Left ventricle myocardium inferior (tissue), 1 donor: ENCODE measurements at places on chromosomes 2 and 18.

GRCh38 chr18:63302636-63303405 lies 16.7 kb downstream of the BCL2 start:
- DNase-seq = no peak

- no peak for DNase-seq
These were observed 74.5 kb downstream of the RPL31 start for GRCh38 chr2:101076581-101076980.

- DNase-seq = no peak
These were observed 8.2 kb downstream of the LPIN1 start for GRCh38 chr2:11754700-11755015.

- no peak for DNase-seq
These were observed 124.0 kb downstream of the OSBPL1A start for GRCh38 chr18:24273596-24273995.

DNA sequence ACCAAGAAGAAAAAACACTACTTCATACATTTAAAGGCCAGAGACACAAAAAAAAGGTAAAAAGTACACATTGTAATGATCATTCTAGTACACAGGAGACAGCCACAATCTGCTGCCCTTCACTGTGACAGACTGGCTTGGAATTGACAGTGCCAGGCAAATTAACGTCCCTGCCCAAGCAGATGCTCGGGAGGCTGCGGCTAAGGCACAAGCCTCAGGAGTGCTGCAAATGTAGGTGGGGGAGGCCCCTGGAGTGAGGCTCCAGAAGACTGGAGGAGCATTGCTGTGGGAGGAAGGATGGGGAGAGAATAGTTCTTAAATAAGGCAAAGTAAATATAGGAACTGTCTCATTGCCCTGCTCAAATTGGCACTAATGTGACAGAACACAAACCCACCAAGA lies 18.6 kb downstream of the ERCC3 start:
- DNase-seq = no peak

DNA sequence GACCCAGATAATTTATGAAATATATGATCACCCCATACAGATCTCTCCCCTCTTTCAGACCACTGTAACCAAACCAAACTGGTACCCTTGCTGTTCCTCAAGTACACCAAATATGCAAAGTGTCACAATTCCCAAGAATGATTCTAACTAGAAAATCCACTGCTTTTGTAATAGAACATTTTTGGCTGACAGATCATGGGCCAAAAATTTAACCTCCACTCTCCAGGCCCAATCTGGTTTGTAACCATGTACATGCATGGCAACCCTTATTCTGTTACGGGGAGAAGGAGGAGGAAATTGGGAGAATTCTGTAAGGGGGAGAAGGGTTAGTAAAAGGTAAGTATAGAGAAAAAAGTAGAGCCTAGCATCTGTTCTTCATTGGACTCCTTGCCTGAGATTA lies 62.0 kb downstream of the IKZF2 start:
- DNase-seq = no peak

GRCh38 chr2:184599054-184599871 lies 934 bp downstream of the ZNF804A start:
- DNase-seq = no peak

DNA sequence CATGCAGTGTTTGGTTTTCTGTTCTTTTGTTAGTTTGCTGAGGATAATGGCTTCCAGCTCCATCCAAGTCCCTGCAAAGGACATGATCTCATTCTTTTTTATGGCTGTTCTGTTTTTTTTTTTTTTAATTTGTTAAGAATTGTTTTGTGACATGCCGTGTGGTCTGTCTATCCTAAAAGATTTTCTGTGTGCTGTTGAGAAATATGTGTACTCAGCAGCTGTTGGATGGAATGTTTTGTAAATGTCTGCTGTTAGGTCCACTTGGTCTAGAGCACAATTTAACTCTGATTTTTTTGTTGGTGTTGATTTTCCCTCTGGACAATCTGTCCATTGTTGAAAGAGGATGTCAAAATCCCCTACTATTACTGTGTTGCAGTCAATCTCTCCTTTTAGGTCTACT lies 80.4 kb upstream of the WDR75 start:
- no peak for DNase-seq

- DNase-seq = peak; percentile 33
These were observed 117.7 kb downstream of the ZEB2 start for GRCh38 chr2:144402251-144402650.

DNA sequence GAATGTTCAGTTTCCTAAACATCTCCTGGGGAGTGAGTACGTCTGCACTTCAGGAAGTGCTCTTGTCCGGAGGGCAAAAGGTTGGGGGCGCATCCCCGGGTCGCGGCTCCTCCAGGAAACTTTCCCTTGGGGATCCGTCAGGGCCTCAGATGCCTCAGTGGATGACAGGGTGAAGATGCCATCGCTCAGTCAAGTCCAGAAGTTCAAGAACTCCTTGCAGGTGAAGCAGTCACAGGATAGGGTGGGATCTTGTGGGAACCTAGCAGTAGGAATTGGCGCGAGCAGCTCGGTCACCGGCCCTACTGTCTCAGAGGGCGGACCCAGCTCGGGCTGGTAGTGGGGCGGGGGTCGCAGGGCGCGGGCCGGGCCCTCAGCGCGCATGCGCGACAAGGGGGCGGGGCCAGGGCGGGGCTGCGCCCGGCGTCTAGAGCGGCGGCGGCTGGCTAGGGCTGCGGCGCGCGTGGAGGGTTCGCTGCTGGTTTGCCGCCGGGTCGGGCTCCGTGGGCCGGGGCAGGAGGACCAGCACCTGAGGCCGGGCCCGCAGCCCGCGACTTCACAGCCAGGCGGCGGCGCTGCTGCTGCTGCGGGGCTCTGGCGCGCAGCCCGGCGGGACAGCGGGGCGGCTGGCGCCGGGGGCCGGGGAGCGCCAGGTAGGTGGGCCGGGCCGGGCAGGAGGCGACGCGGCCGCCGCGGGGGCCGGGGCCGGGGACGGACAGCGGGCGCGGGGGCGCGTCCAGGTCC lies at the start of gene INPP4A:
Gene INPP4A, plus strand, starts transcription at position 423 of the 741 bp plus-strand sequence. CDS start 75,191 bp downstream, outside the sequence.
- peak; percentile 80 for DNase-seq

DNA sequence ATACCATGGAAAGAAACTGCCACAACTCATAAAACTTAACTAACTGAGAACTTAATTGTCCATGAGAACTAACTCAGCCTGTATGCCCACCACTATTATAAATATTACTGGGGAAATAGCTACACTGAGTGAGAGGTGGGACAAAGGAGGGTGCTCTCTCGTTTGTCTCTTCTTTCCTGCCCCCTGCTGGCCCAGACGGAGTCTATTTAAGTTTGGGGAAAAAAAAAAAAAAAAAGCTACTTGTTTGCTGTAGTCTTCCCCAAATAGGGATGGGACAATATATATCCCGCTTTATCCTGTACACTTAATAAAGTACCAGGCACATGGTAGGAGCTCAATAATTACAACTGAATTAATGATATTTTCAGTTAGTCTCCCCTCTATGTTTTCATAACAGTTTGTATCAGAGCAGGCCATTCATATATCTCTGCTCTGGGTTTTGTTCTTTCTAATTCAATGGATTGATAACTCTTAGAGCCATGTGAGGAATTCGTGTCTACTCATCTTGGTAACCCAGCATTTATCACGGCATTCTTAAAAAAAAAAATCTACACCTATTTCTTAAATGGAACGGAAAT lies 647.6 kb upstream of the PKDCC start:
- no peak for DNase-seq

GRCh38 chr2:204353823-204354222 lies 191.5 kb upstream of the PARD3B start:
- DNase-seq = no peak

DNA sequence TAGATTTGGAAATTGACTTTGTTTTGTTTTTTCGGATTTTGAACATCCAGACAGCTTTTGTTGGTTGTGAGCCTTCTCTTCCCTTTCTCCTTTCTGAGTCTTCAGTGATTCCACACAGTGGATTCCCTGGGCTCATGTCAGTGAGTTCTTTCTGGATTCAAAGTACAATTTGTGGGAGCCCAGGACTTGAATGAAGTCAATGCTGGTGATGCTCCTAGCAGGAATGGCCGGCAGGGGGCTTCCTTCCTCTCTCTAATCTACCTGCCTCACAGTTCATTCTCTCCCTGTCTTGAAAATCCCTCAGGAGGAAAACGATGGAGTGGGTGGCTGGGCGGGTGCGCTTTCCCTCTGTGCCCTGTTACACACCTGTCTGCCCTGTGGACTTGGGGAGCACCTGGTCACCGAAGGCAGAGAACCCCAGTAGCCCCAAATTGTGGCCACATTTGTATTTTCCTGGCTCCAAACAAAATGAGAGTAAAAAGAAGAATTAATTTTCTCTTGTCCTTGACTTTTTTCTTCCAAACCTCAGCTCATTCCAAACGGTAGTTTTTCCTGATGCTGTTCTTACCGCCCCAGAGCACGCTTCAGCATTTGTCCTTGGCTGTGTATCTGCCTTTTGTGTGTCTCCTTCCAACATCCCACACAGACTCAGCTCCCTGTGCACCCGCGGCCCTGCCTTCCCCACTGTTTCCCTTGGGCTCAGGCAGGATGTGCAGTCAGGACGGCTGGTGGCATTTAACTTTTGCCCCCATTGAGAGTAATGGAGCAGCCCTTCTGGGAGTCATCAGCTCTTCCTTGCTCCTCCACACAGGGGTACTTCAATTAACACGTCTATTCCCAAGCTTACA lies 86.6 kb downstream of the MARCO start:
- no peak for DNase-seq

DNA sequence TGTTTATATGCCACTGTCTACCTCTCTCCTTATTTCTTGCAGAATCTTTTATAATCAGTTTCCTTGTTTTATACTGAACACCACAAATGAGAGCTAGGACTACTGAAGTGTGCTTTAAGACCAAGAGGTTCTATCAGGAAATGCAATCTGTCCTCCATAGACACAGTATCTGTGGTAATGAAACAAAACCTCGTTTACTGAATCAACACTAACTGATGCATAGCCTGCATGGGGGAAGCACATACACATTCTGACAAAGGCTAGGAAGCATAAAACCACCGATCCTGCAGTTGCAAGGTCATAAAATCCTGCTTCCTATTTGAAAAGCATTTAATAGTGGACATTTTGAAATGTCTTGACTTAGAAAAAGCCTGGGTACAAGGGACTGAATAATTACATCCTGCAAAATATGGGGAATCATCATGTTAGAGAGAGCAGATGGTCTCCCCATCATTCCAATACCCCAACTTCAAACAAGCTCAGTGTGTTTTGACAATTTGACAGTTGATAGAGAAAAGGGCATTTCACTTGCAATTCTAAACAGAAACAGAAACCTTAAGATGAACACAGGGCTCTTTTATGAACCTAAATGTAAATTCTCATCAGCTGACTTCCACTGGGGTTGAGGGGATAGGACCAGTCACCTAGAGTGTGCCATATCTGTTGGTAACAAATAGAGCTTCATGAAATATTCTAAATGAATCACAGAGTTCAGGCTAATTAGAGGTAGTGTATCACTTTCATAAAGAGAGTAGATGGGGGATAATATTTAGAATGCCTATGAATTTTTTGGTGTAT lies 1845.6 kb upstream of the PIK3C3 start:
- no peak for DNase-seq

GRCh38 chr2:17227856-17228255 lies 290.4 kb downstream of the RAD51AP2 start:
- DNase-seq = no peak

DNA sequence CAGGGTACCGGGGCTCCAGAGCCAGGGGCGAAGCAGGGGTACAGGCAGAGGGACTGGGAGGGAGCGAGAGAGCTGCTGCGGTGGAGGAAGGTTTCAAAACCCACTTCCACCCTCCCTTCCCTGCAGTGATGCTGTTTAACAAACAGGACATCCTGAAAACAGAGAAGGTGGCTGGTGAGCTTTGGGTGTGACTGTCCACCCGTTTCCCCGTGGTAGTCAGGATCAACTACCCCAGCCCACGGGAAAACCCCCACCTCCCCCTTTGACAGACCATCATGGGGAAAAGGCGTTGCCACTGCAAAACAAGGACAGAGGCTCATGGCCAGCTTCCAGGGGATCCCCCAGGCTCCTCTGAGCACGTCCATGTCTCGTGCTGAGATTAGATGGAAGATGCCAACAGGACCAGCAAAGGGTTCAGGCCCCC lies 12.9 kb downstream of the TMEM185B start:
- DNase-seq = no peak

GRCh38 chr18:77203851-77204250 lies 45.8 kb upstream of the GALR1 start:
- DNase-seq = no peak

GRCh38 chr2:138703242-138703641 lies 76.9 kb downstream of the NXPH2 start:
- no peak for DNase-seq

GRCh38 chr2:69720404-69720803 lies 21.5 kb upstream of the ANXA4 start:
- DNase-seq = no peak

DNA sequence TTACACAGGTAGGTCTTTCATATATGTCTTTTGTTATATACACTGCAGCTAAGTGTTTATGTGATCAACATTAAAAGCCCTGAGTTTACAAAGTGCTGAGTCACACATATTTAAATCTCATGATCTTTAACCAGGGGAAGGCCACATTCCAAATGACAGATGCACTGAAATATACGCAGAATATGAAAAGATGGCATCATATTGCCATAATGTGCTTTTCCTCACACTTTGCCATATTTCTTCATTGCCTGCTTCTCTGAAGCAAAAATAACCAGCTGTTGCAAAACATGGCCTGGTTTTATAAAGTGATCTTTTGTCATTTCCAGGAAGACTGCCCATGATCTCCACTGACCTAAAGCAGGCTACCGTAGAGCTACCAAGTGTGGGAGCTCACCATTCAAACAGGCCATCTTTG lies 93.5 kb upstream of the MAPRE2 start:
- DNase-seq = no peak

DNA sequence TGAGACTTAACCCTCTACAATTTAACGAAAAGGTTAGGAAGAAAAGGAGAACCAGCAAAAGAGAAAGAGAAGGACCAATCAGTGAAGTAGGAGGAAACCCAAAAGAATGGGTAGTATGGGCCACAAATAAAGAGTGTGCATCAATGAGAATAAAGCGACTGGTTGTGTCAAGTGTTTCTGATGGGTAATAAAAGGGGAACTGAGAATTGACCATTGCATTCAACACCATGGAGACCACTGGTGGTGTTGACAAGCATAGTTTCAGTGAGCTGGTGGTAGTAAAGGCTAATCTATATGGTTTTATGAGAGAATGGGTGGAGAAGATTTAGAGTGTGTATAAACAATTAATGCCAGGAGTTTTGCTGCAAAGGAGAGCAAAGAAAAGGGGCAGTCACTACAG lies 75.4 kb downstream of the CSRNP3 start:
- no peak for DNase-seq

DNA sequence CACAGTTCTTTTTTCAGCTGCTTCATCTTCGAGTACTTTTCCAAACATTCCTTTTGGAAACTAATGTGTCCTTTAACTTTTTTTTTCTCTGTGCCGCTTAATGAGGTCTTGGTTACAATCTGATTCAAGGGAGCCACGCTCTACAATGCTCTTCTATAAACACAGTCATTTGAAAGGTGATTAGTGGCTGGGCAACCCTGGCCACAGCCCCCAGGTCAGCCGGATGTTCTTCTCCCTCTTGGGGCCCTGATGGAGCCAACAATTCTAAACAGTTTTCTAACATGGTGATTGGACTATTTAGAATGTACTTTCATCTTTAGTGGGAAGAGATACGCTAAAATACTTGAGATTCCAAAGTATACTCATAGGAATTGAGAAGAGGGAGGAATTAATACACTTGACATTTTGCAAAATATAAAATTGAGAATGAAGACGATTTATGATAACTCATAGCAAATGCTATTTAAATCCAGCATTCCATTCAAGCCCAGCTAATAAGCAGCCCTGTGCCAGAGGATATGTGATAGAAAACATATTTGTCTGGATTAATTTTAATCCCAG lies 83.7 kb upstream of the MBOAT2 start:
- no peak for DNase-seq
